NCI-H526 (cell line): ENCODE measurements at places on chromosomes 4 and X.

- no peak for DNase-seq
These were observed 90.7 kb downstream of the EVC start for GRCh38 chr4:5801696-5802095.

DNA sequence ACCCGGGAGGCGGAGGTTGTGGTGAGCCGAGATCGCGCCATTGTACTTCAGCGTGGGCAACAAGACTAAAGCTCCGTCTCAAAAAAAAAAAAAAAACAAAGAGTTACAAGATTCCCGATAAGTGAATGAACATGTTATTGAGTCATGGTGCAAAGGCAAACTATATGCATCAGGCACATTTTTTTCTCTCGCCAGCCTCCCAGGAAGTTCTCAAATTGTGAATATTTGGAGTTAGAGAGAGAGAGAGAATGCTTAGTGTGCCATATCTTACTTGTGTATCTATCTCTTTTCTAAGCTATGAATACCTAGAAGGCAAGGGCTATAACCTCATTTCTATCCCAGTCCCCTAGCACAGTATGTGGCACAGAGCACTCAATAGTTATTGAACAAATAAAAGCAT, 400.8 kb downstream of the RPA4 start:
- no peak for DNase-seq

GRCh38 chr4:158817562-158818296, 48.9 kb downstream of the FNIP2 start:
- no peak for DNase-seq

DNA sequence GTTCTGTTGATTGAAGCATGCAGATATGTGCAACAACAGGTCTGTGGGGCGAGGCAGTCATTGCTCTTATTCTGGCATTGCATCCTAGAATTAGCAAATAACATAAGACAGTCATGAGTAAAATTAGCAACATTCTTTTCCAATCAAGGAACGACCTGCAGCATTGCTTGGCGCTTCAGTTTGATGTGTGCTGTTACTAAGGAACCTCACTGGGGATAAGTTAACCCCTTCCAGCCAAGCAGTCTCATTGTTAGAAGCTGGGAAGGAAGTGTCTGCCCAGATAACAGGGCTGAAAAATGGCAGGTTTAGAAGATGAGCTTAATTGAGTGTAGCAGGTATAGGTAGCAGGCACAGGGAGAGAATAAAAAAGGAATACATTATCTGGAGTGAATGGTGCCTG, 55.4 kb downstream of the RBM46 start:
- no peak for DNase-seq

DNA sequence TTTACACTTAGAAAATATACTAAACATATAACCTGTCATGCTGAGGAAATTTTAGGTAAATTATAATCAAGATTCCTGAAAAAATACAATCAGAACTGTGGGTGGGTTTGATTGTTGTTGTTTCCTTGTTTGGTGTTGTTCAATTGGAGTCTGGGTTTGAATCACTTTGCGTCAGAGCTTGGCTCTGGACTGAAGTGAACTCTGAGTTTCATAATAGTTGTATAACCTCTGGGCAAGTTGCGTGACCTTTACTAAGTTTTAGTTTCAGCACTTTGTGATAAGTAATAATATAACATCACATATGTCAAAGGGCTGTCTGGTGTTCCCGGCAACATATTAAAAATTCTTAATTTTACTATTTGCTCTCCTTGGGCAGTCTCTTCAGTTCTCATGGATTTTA, 758.1 kb downstream of the RAPGEF2 start:
- no peak for DNase-seq

DNA sequence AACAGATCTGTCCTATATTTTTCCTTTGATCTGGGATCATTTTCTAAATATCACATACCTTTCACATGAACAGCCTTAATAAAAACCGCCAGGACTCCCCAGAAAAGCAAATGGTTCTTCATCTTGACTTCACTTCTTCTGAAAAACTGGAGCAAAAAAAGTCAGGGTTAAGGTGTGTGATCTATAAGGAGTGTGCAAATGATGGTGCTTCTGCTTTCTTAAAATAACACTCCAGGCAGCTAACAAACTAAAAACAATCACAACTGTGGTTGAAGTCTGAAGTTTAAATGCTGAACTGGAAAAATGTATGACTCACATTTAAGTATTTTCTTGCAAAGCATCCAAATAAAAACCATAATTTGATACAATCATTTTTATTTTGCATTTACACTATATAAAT, at the start of gene JCHAIN:
Gene JCHAIN (minus strand): TSS at position 140 of the 400 bp plus-strand sequence. CDS start 18 bp downstream, at position 122.
- no peak for DNase-seq

DNA sequence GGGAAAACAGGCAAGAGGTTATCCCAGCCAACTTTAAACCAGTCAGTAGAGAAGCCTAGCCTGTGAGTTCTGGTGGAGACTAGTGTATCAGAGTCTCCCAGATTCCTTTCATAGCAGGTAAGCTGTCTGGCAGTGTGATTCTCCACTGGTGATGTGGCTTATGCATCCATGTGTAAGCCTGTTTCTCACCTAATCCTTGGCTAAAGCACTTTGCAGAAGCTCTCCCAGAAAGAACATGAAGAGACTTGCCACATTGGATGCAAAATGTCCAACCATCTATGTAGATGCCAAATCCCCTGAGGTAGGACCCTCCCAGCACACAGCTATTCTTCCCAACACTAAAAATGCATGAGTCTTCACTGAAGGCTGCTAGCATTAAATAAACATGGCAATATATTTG, 111.7 kb downstream of the CHRNA9 start:
- peak; percentile 40 for DNase-seq

GRCh38 chr4:141860974-141861373, 224.6 kb downstream of the IL15 start:
- DNase-seq, result peak; percentile 2

- DNase-seq, result no peak
These were observed 749.5 kb upstream of the PCDH7 start for GRCh38 chr4:29970626-29971025.

DNA sequence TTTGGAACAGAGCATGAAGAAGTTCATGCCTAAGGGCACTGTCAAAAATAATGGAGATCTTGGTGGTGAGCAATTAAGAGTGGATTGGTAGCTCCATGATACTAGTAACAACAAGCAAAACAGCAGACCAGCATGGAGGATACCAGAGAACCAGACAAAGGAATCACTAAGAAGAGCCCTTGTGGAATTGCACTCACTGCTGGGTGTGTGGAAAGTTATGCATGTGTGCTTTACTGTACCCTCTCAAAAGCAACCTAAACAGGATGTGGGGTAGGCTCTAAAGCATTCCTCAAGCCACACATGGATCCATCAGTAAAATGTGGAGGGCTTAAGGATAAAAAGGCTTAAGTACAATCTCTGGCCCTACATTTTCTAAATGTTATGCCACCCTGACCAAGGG, 69.5 kb downstream of the AR start:
- no peak for DNase-seq

DNA sequence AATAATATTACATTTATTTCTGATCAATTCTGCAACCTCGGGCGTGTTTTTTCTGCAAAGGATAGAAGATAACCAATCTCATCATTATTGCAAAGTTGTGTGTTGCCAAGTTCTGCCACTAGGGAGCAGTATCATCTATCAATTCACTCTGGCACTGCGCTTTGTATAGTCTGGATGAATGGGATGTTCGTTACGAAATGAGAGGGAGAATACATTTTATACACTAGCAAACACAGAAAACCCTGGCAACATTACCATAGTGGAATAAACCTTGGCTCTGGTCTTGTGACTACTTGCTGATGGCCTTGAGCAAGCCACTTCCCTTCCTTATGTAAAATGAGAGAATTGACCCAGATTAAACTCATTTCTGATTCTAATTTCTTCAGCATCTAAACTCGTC, 97.5 kb upstream of the ZNF518B start:
- DNase-seq, result peak; percentile 56

GRCh38 chr4:121953860-121954259, 2.0 kb upstream of the TRPC3 start:
- DNase-seq, result no peak

DNA sequence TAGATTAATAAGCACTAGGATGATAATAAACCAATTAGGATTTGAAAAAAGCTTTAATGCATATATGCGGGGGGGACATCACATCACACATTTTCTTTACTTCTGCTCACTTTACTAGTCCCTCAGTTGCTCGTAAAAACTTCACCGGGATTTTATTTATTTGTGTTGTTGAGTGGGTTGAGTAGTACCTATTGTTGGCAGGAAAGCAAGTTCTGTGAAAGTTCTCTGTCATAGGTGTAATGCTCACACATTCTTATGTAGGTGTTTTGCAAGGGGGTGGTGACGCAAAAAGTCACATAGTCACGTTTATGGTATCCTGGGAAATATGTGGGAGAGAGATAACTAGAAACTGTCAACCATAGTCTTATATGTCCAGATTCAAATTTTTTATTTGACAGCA, 65.3 kb downstream of the PDLIM5 start:
- no peak for DNase-seq

GRCh38 chr4:55359397-55359916, 13.4 kb downstream of the SRD5A3 start:
- DNase-seq, result no peak

DNA sequence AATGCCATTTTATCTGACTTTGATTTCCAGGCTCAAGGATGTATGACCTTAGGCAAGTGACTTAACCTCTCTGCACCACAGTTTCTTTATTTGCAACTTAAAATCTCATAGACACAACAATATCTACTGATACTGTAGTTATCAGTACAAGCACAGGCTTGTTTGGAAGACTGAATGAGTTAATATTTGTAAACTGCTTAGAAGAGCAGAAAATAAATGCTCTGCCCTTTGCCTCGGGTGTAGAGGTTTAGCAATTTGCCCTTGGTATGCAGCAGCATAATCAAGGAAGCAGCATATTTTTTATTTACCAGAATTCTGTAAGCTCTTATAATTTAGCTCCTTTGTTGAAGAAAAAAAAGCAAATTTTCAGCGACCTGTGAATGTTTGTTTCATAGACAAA, 2.9 kb upstream of the CXCL1 start:
- no peak for DNase-seq

DNA sequence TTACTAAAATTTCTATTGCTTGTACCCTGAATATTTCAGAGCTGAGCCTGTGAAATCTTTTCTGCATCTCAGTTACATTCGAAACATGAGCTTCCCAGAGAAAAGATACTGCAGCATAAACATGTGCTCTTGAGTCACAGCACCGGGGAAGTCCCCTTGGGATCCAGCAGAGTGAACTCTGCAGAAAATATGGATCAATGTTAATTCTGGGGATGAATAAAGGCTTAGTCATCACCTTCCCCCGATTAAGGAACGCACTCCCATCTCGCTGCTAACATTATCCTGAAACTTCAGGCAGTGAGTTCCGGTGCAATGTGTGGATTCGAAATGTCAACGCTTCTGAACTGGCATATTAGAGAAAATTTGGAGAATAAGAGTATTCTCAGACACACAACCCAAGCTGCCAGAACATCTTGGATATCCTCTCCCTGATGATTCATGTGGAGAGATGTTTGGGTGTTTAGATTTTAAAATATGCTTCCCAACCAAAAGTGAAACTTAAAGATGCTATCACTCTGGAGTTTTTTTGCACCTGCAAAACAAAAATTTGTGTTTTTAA, 90.8 kb downstream of the IRF2 start:
- no peak for DNase-seq

GRCh38 chrX:125405339-125405738, 85.7 kb downstream of the TEX13C start:
- DNase-seq, result no peak

- no peak for DNase-seq
These were observed 99.2 kb downstream of the SORCS2 start for GRCh38 chr4:7291372-7292114.

- no peak for DNase-seq
These were observed 160.6 kb upstream of the GATB start for GRCh38 chr4:151921386-151921785.

GRCh38 chr4:108361446-108361820, 192.7 kb upstream of the LEF1 start:
- no peak for DNase-seq

GRCh38 chr4:135434936-135435335, 1233.3 kb upstream of the PABPC4L start:
- no peak for DNase-seq

DNA sequence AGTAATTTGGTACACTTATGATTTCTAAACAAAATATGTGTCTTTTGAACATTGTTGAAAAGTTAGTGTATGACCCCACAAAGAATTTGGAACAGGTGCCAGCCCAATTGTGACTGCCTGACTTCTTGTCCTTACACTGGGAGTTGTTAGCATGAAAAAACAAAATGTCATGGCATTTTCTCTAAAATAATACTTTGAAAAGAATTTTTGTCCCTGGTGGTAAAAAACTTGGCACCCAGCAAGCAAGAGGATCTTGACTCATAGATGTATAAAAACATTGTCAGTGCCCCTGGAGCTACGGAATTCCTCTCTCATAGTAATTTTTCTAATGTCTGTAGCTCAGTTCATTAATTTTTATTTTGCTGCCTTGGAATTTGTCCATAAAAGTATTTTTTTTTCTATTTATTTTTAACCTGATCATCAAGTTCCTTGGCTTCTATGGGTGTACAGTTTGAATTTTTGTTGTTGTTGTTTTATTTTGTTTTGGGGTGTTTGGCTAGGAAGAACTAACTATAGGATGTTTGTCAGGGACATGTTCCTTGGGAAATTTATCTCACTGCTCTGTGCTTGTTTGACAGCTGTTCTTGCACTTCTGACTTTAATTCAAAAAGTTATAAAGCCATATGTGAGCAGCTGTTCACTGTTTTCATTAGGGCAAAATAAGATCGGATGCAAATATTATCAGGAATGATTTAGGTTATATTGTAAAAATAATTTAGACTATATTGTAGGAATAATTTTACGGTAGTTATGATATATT, 95.4 kb upstream of the NUDT6 start:
- no peak for DNase-seq

DNA sequence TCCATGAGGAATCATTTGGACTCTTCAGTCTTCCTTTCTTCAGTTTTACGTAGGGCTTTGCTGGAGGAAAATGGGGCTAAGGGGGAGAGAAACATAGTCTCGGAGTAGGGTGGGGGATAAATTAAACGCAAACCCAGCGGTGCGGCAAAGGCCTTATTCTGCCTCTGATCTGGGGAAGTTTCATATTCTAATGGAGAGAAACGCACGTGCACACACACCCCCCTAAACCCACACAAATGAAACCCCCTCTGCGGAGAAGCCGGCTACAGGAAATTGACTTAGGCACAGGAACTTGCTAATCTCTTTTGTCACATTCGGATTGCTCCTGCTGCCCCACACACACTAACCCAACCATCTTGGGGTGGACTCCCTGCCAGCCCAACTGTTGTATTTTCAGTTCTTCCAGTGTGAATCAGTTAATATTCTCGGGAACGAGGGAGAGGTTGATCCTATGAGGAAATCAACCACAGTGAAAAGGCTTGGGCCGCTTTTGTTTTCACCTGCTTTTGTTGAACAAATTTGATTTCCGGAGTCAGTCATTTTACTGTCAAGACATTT, at the start of gene RHOH:
Gene RHOH (plus strand): TSS at position 308 of the 558 bp plus-strand sequence. CDS start 46,356 bp downstream, outside the sequence.
- no peak for DNase-seq

DNA sequence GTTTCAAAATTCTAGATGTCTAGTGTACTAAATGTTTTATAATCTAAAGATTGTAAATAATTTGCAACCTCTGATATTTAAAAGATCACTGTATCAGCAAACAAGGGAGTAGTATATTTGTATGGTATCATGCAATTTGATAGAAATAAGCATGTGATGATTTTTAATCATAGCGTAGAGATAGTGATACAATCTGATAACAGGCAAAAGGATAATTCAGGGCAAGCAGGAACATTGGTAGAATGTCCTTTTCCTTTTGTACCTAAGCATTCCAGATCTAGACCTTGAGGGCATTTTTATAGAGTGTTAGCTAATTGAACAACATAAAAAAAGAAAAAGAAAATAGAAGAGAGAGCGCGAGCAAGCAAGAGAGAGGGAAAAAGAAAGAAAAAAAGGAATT, 1.4 kb downstream of the ANK2 start:
- no peak for DNase-seq

- peak; percentile 74 for DNase-seq
These were observed 538 bp downstream of the SCML2 start for GRCh38 chrX:18353931-18354368.
